Activated T-cell treated with anti-CD3 and anti-CD28 coated beads, Interleukin-2, amount 50 U/mL, for 4 hours (primary cell): ENCODE measurements at places on chromosomes 16 and 17. TPM values are rescaled to one million over a fixed set of nuclear protein-coding genes. Genes with fewer than 3 reads are reported as not detected.

The TUBD1 gene
- total RNA-seq = 8.0 TPM

The RCVRN gene
- not detected for total RNA-seq

The SCARF1 gene
- 1.3 TPM for total RNA-seq

The KRT25 gene
- total RNA-seq = not detected

The NPB gene
- 0.24 TPM for total RNA-seq

The FNDC8 gene
- total RNA-seq = not detected

The DNAH3 gene
- not detected for total RNA-seq

The AGRP gene
- not detected for total RNA-seq
